ENCODE measurements at places on chromosomes 1 and 21.

DNA sequence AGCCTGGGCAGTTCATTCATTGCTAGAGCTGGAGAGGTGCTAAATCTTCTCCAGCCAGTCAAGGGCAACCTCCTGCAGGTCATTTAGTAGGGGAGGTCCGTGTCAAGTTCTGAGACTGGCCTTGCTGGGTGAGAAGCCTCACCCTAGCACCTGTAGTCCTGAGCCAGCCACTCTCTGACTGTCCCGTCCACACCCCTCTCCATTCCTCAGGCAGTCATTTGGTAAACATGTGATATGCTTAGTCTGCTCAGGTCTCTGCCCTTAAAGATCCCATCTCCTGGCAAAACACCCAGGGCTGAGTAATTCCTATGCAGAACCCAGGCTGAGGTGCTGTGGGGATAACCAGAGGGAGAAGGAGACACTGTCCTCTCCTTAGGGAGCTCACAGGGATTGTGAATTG lies 13.7 kb upstream of the IGFN1 start:
- DNase-seq = no peak

DNA sequence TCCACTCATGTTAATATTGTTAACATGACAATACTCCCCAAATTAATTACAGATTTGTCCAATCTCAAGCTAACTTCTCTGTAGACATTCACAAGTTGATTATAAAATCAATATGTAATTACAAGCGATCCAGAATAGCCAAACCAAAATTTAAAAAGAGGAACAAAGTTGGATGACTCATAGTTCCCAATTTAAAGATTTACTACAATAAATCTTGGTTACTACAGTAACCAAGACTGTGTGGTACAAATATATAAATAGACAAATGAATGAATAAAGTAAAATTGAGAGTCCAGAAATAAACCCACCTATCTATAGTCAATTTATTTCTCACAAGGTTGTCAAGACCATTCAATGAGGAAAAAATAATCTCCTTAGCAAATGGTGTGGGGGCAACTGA lies 7.1 kb upstream of the KRTAP10-4 start:
- no peak for DNase-seq

DNA sequence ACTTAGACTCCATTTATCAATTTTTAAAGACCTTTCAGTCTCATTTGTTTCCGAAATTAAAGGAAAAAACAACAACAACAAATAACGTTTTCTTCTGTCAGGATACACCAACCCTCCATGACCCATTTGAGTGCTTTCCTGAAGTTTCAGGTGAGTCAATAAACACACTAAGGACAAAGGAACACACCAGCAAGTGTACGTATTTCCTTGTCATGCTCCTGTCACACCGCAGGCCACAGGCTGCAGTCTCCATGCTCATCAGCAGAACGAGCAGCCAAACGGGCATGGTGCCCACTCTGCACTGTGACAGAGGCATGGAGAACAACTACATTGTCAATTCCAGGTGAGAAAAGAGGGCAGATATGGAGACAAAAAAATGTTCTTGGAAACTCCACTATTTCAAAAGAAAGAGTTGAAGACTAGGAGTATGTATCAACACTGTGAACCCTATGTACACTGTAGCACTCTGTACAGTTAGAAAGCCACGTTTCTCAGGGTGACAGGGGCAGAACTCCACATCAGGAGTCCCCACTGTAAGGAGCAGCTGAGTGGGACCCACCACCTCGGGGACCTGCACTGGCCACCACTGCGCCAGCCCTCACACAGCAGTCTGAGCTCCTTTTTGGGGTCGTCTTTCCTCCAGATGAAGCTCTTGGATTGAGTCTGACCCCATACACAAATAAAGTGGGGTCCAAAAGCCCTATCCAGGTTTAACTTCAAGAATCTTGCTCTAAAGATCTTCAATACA lies 2.6 kb downstream of the PTTG1IP start:
- no peak for DNase-seq

DNA sequence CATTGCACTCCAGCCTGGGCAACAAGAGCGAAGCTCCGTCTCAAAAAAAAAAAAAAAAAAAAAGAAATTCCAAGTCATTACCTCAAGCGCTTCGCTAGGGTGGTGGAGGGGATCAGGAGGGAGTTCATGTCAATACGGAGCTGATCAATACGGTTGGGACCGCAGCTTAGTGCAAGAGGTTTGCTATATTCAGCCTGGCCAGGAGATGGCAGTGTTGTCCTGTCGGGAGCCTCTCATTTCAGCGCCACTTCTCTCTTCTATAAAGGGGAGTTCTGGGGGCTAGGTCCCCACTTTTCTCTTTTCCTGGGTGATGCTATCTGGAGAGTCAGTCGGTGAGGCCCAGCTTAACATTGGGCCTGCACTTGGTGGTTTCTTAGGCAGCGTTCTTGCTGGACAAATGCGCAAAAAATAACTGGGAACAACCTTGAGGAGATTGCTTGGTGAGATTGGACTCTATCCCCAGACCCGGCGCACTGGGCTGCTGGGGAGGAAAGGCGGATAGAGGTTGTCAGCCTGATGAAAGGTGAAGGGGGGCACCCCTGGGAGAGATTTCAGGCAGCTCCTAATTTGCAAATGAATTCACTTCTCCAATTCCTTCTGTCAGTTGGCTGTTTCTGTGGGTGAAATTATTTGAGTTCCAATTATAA lies 40.4 kb downstream of the KIAA0040 start:
- peak; percentile 64 for DNase-seq

DNA sequence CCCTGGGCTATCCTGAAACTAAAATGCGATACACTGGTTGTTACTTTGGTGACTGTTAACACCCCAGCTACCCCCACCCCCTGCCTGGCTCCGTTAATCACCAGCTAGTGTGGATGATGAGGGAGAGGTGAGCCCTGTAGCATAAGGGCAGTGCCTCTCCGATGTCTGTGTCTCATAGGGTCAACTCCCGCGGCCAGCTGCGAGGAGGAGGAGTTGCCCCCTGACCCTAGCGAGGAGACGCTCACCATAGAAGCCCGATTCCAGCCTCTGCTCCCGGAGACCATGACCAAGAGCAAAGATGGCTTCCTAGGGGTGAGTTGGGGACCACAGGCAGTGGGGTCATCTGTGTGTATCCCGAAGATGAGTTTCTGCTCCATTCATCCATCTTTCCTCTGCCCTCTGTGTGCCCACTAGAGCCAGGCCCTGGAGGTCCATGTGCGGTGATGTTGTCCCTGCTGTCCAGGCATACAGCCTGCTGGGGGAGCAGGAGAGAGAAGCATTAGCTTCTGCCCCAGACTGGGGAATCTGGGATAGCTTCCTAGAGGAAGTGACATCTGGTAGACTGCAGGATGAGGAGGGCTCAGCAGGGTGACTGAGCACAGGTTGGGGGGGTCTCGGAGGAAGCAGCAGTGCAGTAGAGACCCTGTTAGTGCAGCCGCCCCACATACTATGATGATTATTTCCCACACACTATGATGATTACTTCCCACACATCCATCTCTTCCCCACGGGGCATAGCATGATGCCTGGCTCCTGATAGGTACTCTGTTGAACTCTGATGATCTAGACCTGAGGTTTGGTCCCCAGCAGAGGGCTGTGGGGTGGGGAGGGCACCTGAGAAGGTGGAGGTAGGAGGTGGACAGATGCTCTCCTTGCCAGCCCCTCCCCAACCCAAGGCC lies 5.2 kb downstream of the SELENON start:
- DNase-seq = no peak

DNA sequence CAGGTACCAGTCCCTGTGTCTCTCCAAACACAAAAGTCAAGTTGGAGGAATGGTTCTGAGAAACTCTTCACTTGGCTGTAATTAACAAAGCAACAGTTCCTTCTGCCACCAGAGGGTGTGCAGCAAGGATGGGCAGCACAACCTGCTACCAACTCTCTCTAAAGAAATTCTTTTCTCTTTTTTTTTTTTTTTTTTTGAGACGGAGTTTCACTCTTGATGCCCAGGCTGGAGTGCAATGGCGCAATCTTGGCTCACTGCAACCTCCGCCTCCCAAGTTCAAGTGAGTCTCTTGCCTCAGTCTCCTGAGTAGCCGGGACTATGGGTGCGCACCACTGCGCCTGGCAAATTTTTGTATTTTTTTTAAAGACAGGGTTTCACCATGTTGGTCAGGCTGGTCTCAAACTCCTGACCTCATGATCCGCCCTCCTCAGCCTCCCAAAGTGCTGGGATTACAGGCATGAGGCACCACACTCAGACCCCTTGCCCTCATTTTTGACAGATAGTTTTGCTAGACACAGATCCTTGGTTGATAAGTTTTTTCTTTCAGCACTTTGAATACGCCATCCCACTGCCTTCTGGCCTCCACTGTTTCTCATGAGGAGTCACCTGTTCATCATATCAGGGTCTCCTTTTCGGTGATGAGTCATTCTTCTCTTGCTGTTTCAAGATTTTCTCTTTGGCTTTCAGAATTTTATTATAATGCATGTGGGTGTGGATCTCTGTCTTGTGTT lies 12.1 kb upstream of the DEGS1 start:
- no peak for DNase-seq

GRCh38 chr1:99525331-99525730 lies 120.6 kb upstream of the PALMD start:
- DNase-seq = no peak

DNA sequence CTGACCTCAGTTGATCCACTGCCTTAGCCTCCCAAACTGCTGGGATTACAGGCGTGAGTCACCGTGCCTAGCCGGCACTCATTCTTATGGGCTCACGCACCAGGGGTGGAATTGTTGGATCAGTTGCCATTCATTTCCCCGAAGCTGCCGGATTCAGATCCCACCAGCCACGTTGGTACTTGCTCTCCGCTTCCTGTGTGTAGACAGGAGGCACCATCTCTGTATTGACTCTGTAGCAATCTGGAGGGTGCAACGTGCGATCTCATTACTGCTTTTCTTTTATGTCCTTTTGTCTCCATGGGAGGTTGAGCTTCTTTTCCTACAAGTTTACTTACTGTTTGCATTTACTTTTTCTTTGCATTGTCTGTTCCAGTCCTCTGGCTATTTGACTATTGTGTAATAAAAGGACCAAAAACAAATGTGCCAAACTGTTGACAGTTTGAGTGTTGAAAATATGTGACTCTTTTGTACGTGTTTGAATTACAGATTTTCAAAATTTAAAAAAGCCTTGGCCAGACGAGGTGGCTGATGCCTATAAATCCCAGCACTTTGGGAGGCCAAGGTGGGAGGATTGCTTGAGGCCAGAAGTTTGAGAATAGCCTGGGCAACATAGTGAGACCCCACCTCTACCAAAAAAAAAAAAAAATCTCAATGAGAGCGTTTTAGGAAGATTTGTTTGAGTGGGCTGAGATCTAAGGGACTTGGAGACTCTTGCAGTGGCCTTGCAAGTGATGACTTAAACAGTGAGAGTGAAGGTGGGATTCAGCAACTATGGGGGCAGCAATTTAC lies 39.1 kb downstream of the SPSB1 start:
- no peak for DNase-seq

DNA sequence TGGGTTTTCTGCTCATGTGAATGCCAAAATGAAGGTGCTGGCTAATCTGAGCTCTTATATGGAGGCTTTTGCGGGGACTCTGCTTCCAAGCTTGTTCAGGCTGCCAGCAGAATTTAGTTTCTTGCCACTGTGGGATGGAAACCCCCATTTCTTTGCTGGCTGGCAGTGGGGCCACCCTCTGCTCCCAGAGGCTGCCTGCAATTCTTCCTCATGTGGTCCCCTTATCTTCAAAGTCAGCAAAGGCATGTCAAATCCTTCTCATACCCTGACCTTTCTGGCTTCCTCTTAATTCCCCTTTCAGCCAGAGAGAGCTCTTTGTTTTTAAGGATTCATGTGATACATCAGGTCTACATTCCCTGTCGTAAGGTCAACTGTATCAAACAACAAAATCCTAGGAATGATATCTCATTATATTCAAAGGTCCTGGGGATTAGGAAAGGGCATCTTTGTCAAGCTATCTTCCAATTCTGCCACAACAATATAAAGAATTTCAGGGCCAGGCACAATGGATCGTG lies 5.2 kb upstream of the GPR161 start:
- no peak for DNase-seq

DNA sequence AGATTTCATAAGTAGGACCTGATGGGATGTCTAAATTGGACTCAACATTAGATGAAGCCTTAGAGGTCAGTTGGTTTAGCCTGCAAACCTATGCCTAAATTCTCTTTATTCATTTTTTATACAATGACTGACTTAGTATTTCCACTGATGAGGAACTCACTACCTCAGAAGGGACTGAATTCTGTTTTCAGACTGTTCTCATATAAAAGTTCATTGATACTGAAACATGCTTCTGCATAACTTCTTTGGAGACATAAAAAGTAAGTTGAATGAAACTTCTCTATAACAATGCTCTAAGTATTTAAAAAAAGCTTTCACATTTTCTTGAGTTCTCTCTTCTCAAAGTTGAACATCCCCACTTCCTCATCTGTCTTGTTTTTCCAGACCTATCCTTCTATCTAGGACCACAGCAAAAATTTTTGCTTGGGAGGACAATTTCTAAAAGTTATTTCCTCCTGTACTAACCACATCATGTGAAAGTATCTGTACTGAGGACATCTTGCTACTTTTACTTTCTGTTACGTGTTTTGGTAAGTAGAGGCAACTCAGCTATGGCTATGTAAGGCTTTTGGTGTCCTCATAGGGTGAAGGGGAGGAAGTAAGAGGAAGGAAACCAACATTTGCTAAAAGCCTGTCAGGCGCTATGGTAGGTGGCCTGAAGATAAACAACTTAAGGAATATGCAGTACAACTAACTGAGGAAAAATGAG lies 64.1 kb downstream of the USP24 start:
- no peak for DNase-seq

GRCh38 chr1:93980320-93981273 lies 71.4 kb upstream of the GCLM start:
- DNase-seq = no peak

DNA sequence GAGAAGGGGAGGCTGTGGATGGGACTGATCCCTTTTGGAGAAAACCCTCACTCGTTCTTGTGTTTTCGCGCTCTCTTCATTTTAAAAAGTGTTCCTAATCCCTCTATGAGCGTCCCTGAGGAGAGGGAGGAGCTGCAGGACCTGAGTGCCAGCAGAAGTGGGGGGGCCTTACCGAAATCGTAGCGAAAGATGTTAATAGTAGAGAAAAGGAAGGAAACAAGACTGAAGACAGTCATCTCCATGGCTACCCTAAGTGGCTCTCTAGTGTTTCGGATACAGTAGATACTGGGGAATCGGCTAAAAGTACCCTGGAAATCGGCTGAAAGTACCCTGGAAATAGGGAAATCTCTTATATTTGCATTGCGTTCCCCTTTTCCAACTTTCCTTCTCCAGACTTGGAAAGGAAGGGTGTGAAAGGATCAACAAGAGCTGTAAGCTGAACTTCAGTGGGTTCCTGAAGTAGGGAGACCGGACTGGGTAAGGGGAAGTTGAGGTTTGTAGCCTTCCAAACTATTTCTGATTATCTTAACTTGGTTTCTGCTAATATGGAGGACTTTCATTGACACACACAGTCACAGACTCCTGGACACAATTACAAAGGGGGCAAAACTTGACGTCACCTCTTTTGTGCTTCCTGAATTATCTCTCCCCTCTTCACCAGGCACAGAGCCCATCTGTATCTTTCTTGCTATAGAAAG lies 486 bp upstream of the DSTYK start:
- no peak for DNase-seq

DNA sequence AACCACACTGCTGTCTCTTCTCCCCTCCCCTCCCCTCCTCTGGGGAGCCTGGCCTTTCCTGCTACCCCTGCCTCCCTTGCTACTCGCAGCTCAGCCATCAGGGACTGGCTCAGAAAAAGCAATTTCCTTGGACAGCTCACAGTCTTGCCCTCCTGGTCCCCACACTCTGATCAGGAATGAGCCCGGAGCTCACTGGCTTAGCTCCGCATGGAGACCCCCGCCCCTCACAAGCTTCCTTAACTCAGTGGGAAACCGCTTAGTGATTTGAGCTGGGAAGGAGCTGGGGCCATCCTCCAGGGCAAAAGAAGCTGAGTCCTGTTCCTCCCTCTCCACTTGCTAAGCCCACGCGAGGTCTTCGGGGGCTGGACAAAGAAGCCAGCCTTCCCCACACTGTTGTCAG lies 70.3 kb upstream of the ACTL8 start:
- no peak for DNase-seq

All from activated T-cell treated with anti-CD3 and anti-CD28 coated beads for 4 hours (primary cell).